ENCODE measurements at places on chromosomes 2 and 18. TPM values are rescaled to one million over a fixed set of nuclear protein-coding genes. Genes with fewer than 3 reads are reported as not detected.

TMEM198 gene
- total RNA-seq = 5.7 TPM

DNA sequence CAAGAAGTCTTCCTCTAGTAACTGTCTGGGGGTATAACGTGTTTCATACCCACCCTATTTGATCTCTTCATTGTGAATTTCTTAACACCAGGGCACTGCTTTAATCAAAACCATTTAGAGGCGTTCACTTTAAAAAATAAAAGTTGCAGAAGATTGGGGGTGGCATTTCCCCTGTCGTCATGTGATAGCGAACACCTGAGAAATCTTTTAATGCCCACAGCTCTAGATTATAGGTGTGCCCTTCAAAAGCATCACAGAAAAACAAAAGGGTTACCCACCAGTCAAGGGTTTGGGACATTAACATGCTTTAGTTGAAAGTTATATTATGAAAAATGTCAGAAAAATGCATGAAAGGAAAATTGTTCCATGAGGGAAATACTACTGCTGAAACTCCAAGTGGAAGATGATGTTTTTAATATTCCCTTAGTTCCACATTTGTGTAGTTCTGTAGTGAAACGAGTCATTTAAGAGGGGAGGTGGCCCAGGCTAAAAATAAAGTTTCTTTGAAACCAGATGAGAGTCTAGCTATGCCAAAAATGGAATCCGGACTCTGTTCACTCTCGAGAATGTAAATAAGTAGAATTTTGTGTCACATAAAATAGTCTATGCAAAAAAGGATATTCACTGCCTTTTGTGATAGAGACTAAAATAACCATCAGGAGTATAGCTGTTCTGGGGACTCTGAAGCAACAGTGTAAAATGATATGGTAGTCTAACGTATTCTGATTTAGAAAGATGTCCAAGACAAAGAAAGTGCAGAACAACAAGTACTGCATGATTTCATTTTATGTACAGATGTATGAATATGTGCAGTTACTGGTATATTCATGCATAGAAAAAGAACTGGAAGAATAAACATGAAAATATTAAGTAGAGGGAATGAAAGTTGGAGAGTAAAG lies 95.3 kb downstream of the TMEM247 start:
- H3K4me1 ChIP-seq = peaks cover 4% of the 10 kb centered on the region
- no peak for DNase-seq
- peak overlapping the region; percentile 26 for H3K27ac ChIP-seq
- H3K36me3 ChIP-seq = no peaks in the 10 kb centered on the region

- H3K27me3 ChIP-seq = no peaks in the 10 kb centered on the region
- no peak overlapping the region for H3K4me3 ChIP-seq
- H3K36me3 ChIP-seq = no peaks in the 10 kb centered on the region
Measured at GRCh38 chr2:31002537-31003150, 135.6 kb downstream of the GALNT14 start.

DNA sequence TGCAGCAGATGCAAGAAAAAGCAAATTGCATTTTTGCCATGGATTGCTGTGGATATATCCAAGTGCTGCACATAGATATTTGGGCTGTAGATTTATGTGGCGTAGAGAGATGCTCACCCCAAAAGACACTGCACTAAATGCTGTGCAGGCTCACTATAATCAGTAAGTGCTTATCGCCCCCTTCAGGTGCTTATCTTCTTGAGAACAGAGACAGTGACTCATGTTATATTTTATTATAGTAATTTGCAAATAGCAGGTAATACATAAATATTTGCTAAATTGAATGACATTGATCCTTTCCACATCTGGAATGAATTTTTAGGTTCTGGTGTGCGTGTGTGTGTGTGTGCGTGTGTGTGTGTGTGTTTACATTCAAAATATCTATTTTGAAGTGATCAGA lies 36.8 kb upstream of the PLEKHM3 start:
- no peak overlapping the region for H3K4me3 ChIP-seq
- H3K27ac ChIP-seq = no peak overlapping the region
- H3K27me3 ChIP-seq = no peaks in the 10 kb centered on the region
- H3K4me1 ChIP-seq = no peaks in the 10 kb centered on the region

DNA sequence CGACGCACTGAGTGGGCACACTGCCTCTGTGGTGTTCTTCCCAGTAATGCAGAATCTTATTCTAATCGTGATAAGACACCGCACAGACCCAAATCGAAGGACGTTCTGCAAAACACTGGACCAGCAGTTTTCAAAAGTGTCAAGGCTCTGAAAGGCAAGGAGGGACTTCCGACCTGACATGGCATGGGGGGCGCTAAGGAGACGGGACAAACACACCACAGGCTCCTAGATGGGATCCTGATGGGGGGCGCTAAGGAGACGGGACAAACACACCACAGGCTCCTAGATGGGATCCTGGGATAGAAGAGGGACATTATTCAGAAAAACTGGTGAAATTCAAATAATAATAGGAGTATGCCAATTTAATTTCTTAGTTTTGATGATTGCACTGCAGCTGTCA lies 191.4 kb downstream of the LDLRAD4 start:
- no peaks in the 10 kb centered on the region for H3K4me1 ChIP-seq
- no peaks in the 10 kb centered on the region for H3K27me3 ChIP-seq
- no peak overlapping the region for H3K27ac ChIP-seq
- no peaks in the 10 kb centered on the region for H3K36me3 ChIP-seq

DNA sequence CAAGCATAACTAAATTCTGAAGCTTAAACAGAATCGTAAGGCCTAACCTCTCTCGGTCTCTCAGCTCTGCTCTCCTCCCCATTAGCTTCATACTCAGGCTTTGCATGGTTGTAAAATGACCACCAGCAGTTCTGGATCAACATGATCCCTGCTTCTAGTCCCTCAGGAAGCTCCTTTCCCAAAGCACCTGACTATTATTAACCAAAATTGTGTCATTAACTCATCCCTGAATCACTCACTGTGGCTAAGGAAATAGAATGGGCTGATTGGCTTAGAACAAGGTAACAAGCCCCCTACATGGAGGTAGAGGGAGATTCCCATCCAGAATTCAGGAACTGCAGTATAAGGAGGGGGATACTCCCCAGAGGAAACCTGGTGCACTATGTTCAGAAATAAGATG lies 448.3 kb downstream of the ARHGAP15 start:
- H3K27ac ChIP-seq = no peak overlapping the region
- DNase-seq = no peak
- no peaks in the 10 kb centered on the region for H3K36me3 ChIP-seq
- H3K4me1 ChIP-seq = no peaks in the 10 kb centered on the region
- H3K4me3 ChIP-seq = no peak overlapping the region

GRCh38 chr2:167191588-167191987 lies 303.3 kb downstream of the XIRP2 start:
- no peak for DNase-seq
- H3K27me3 ChIP-seq = no peaks in the 10 kb centered on the region
- no peaks in the 10 kb centered on the region for H3K4me1 ChIP-seq
- H3K27ac ChIP-seq = no peak overlapping the region
- no peak overlapping the region for H3K4me3 ChIP-seq

DNA sequence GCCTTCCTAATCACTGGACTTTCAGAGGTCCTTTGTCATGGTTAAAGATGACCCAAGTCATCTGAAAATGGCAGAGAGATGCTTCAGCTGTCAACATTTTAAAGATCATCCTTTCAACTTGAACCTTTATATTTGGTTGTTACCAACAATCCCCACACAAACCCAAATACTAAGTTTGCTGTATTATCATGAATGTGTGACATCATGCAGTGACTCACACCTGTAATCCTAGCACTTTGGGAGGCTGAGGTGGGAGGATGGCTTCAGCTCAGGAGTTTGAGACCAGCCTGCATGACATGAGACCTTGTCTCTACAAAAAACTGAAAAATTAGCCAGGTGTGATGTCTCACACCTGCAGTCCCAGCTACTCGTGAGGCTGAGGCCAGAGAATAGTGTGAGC lies 55.2 kb upstream of the NRP2 start:
- H3K4me1 ChIP-seq = no peaks in the 10 kb centered on the region
- H3K4me3 ChIP-seq = no peak overlapping the region
- H3K27ac ChIP-seq = no peak overlapping the region
- no peaks in the 10 kb centered on the region for H3K36me3 ChIP-seq

- DNase-seq = no peak
- no peaks in the 10 kb centered on the region for H3K36me3 ChIP-seq
- H3K27me3 ChIP-seq = no peaks in the 10 kb centered on the region
- no peak overlapping the region for H3K4me3 ChIP-seq
Measured at GRCh38 chr2:234705108-234705507, 208.2 kb upstream of the ARL4C start.

DNA sequence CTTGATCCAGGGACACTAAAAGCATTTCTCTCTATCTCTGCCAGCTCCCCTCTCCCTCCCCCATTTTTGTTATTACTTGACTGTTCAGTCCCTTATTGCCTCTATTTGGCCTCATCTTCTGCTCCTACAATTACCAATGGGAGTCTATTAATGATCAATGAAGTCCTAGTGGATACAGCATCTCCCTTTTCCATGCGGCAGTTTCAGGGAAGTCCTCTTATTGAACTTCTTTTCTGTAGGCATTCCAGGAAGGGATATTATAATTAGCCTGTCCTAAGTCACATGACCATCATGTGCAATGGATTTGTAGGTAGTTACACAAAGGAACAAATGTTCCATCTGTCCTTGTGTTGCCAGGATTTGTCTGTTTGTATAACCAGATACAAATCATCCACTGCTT lies 495.1 kb upstream of the CNTNAP5 start:
- DNase-seq = no peak
- no peaks in the 10 kb centered on the region for H3K27me3 ChIP-seq
- H3K4me1 ChIP-seq = no peaks in the 10 kb centered on the region
- H3K4me3 ChIP-seq = no peak overlapping the region

GRCh38 chr2:152606941-152607340 lies 110.3 kb downstream of the PRPF40A start:
- no peak for DNase-seq
- H3K4me1 ChIP-seq = no peaks in the 10 kb centered on the region
- no peak overlapping the region for H3K4me3 ChIP-seq
- H3K36me3 ChIP-seq = no peaks in the 10 kb centered on the region
- H3K27me3 ChIP-seq = no peaks in the 10 kb centered on the region

GRCh38 chr2:216551234-216552068 lies 52.8 kb downstream of the RPL37A start:
- DNase-seq = peak; percentile 81
- peaks cover 24% of the 10 kb centered on the region for H3K4me1 ChIP-seq
- peak overlapping the region; percentile 66 for H3K27ac ChIP-seq
- no peaks in the 10 kb centered on the region for H3K27me3 ChIP-seq
- H3K36me3 ChIP-seq = no peaks in the 10 kb centered on the region

GRCh38 chr2:236799391-236800026 lies 229.9 kb downstream of the ACKR3 start:
- no peaks in the 10 kb centered on the region for H3K36me3 ChIP-seq
- no peaks in the 10 kb centered on the region for H3K27me3 ChIP-seq
- H3K27ac ChIP-seq = no peak overlapping the region

- H3K4me3 ChIP-seq = no peak overlapping the region
- no peak overlapping the region for H3K27ac ChIP-seq
- no peak for DNase-seq
- no peaks in the 10 kb centered on the region for H3K4me1 ChIP-seq
Measured at GRCh38 chr2:234394450-234394849, 102.4 kb downstream of the ARL4C start.

Data from prostate gland (tissue), 2 donors.